Stimulated activated CD4-positive, alpha-beta T cell treated with anti-CD3 and anti-CD28 coated beads, Interleukin-4, amount 100 ng/mL, for 48 hours (primary cell): ENCODE measurements at places on chromosomes 2 and 18.

GRCh38 chr2:227862741-227863588 lies 8.5 kb upstream of the DAW1 start:
- DNase-seq, result no peak

DNA sequence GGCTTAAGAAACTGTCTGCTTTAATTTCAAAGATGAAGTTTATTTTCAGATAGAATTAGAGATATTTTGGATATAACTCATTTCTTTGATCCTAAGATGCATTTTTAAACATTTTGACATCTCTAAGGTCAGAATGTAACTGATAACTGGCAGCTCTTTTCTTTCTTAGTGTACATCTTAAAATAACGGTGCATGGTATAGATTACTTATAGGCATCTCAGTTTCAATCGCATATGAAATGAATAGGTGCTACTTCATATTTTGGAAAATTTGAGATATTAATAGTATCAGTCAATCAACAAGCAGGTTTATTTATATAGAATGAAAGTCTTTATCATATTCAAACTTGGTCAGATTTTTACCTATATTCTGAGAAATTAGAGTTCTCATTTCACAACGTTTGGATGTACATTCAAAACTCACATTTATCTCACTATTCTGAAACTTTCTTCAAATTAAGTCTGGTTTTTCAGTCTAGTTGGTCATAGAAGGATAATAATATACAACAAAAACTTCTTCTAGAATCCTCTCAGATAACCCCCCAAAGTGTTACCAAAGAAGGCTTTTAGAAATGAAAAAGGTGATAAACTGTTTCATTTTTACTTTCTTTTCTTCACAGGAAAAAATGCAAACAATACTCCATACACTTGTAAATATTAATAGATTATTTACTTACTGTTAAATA lies 122.8 kb upstream of the WDSUB1 start:
- no peak for DNase-seq

DNA sequence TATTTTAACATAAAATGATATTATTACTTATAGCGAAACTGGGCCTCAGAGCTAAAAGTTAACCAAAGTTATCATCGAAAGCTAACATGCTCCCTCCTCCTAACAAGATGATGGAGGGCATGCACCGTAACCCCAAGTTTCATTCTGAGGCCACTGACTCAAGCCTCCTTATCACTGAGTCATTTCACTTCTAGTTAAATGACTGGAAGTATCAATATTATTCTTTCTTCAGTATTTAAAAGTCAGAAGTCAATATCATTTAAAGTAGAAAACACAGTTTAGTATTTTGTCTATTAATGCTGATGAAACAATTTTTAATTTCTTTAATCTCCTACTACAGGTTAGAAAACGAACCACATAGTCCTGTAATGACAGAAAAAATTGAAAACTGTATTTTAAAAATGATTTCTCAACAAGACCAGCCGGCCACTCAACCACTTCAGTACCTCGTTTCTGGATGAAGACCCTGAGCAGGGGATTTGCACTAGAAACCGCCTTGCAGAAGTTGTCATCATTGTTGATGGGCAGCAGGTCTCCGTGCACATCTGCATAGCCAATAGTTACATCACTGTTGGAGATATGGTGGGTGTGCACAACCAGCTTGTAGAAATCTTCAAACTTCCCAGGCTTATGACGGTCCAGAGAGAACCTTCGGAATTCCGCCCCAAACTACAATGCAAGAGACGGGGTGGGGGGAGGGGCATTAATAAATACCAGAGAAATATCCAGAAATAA lies 44.9 kb downstream of the PARD6G start:
- peak; percentile 46 for DNase-seq

DNA sequence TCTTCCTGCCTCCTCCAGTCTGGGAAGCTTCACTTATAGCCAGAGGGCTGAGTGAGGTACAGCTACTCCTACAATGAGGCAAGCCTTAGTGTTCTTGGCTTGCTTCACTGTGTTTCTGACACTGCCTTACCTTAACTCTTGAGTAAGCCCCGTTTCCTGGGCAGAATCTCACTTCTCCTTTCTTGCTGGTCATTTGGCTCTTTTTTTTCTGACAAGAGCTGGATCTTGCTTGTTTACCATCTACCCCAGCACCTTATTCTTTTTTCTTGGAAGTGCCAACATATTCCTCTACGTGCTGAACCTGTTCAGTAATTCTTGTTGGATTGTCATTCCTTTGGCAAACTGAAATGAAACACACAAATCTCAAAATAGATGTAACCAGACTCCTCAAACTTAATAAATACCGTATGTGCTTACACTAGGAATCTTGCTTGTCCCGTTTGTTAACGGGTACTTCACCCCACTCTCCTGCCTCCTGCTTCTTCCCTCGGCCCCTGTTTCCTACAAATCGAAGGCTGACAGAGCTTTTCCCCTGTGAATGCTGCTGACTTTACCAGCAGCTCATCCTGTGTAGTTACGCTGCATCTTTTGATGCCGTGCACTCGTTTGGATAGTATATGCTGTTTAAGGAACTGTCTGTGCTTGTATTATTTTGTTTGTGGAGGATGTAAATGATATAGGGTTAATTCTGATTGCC lies 132.2 kb downstream of the FMNL2 start:
- DNase-seq, result no peak

DNA sequence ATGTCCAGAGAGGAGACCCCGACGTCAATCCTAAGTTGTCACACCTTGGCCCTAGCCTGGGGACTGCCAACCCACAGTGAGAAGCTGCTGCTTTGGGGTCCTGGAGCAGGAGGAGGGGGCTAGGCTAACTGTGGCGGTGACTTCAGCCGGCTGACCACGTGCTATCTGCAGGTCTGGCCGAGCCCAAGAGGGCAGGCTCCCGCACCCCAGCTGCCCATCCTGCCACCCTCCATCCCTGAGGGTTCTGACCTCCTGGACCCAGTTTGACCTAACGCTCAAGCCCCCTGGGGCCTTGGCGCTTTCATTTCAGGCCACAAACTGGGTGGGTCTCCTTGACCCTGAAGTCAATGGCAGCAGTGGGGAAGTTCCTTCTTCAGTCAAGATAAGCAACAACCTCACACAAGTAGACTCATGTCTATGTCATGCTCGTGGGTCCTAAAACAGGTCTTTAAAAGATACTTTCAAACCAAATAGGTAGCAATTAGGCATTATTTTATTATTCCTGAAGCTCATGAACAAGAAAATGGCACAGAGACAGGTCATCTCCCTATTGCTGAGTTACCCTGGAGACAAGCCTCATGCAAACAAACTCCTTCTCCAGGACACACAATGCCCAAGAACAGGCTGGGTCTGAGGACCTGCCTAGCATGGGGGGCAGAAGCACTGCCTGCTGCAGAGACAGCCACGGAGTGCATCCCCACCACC lies 2.3 kb downstream of the HES6 start:
- no peak for DNase-seq

- DNase-seq, result no peak
Measured at GRCh38 chr2:200748779-200749178, 62.9 kb upstream of the BZW1 start.

DNA sequence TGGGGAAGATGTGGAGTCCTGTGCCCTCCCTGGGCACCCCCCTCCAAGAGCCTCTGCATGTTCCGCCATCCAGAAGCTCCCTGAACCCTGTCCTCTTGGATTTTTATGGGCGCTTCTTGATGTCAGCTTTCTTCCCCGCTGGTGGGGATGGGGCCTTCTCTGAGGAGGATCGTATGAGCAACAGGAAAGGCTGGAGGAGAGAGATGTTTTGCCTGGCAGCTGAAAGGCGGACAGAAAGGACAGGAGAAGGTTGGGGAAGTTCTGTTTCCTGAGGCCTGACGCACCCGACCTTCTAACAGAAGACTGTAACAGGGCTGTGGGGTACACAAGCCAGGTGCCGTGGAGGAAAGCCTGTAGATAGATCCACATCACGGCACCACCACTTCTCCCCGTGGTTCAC lies 238.8 kb downstream of the LDLRAD4 start:
- no peak for DNase-seq

DNA sequence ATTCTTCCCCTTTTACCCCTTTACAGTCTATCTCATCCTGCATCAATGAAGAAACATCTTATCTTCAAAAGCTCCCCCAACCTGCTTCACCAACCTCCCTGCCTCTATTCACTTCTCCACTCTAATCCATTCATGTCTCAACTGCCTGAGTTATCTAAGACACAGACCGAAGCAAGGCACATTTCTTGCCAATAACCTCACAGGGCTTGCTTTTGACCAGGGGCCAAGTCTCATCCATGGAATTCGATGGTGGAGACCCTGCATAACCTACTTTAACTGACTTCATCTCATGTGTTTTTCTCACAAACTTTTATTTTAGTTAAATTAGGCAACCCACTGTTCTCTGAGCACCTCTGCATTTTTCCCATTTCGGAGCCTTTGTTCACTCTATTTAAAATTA lies 69.7 kb downstream of the MYCN start:
- DNase-seq, result no peak

- peak; percentile 54 for DNase-seq
Measured at GRCh38 chr2:98479959-98480524, 35.4 kb downstream of the INPP4A start.

DNA sequence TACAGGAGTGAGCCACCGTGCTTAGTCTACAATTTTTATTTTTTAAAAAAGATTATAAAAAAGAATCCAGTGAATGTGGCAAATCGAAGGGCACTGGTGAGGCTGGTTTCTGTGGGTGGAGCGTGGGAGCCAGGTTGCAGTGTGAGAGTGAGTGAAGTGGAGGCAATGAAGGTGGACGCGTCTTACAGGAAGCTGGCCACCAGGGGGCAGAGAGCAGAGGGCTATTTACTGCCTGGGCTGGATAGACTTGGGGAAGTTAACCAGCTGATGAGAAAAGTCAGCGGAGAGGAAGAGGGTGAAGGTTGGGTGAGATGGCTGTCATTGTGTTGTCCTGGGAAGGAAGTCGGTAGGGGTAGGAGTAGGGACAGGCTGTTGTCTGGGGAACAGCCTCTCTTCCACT lies 6.8 kb downstream of the SCTR start:
- peak; percentile 32 for DNase-seq

- DNase-seq, result no peak
Measured at GRCh38 chr18:39806525-39806924, 2148.5 kb upstream of the PIK3C3 start.

DNA sequence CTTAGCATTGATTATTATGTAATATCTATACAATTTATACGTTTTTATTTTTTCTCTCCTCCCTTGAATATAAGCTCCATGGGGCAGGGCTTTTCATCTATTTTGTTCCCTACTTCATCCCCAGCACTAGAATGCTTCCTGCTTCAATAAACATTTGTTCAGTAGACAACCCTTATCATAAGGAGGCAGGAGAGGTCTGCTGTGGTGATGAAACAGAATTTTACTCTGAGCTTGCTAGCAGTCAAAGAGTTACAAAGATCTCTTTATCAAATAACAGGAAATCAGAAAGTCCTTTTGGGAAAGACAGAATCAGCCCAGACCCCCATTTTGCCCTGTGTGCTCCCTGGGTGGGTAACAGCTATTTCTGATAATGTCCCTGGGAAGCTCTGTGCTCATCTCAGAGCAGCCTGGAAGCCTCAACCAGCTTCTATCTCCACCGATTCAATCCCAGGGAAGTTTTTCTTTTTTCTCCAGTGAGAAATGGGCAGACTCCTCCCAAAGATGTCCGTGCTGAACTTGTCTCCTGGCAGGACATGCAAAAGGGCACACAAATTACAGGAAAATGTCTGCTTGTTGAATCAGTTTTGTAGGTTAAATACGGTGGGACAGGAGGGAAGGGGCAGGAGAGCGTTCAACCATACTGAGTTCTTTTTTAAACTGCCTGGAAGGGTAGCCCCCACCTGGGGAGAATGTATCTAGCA lies 84.7 kb upstream of the PKDCC start:
- no peak for DNase-seq

DNA sequence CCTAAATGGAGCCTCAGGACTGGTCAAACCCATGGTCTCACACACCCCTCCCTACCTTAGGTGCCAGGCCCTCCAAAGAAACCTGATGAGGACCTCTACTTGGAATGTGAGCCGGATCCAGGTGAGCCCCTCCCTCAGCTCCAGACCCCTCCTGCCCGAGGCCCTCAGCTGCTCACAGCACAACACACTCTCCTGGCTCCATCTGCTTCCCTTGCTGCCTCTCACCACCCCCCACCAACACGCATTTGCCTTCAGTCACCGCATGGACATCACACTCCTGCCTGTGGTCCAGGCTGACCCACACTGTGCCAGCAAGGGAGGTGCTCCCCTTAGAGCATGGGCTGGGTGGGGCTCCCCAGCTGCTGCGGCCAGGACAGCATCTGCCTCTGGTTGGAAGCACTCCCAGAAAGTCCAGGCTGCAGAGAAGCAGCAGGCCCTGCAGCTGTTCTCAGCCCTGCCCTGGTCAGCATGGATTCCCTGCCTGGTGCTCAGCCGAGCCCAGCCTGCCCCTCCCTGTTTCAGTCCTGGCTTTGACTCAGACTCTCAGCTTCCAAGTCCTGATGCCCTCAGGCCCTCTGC lies 15.1 kb downstream of the SH2D6 start:
- no peak for DNase-seq

- DNase-seq, result no peak
Measured at GRCh38 chr2:150042500-150043171, 444.8 kb downstream of the RND3 start.

GRCh38 chr2:176744146-176744545 lies 468.4 kb upstream of the HNRNPA3 start:
- no peak for DNase-seq

DNA sequence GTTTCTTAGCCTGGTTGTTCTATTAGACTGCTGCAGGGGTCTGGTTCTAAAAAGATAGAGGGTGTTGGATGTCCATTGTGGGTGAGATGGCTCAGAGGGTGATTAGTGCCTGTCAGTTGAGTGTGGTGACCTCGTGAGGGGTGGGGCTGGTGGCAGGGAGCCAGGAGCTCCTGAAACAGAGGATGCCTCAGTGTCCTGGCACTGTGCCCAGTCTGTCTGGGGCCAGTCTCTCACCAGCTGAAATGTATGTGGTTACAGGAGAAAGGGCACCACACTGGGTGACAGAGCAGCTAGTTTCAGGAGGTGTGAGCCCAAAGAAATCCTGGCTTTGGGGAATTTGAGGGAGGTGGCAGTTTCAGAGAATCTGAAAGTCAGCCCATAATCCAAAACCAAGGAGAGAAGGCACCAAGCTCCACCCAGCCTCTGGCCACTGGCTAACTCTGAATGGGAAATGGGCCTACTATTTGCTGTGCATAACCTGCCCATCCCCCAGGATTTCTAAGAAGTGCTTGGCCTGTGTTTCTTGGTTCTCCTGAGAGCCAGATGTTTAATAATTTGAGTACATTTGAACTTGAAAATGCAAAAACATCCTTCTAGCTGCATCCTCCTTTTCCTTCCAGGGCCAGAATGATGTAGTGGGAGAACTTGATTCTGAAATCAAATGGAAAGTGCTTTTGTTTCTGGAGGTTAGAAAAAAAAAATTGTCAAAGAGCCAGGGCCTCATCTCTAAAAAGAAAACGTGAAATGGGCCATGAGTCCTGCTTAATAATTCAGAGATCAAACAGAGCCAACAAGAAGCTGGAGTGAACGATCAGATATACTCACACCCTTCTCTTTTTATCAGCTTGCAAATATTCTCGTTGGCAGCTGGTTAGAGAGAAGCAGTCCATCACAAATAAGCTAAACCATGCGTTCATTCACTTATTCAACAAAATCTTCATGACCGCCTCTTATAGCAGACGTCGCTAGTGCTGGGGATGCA lies 92.3 kb downstream of the B3GNT2 start:
- DNase-seq, result peak; percentile 40
